Activated naive CD4-positive, alpha-beta T cell (primary cell): ENCODE measurements at places on chromosomes 3 and 15.

DNA sequence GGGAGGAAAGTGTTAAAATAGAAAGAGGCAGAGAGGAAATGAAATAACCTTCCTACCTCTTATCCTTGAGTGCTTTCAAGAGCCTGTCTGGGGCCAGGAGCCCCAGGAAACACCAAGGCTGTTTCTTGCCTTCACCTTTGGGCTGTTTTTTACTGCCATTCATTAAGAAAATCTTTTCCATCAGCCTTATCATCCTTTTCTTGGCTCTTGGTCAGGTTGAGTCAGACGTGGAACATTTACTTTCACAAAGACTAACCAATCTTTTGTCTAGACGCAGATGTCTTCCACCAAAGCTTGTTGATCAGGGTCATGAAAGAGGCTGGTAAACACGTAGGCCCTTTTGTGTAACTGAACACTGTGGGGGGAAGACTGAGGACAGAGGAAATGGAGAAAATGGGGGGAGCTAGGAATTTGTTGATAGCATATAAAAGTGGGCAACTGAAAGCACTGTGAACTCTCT lies 151.0 kb upstream of the THBS1 start:
- no peak for DNase-seq

- DNase-seq: no peak
These were observed 296.1 kb downstream of the VPS13C start for GRCh38 chr15:61764141-61764540.

DNA sequence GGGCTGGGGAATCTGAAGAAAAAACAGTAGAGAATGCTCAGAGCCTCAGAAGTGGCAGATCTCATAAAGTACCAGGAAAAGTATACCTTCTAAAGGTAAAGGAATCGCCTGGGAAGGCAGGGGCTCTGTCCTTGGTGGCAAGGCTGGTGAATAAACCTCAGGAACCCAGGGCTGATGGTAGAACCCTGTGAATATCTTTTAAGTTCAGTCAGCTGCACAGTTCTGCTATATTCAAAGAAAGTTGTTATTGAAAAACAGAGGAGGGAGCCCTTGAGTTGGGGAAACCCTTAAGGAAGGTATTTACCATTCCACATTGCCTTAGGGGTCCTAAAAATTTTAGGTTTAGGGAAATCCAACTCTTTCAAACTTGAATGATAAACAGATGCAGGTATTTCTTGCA lies 31.2 kb downstream of the ZPLD1 start:
- DNase-seq: no peak

GRCh38 chr3:192237992-192238608 lies 489.2 kb downstream of the FGF12 start:
- DNase-seq: no peak

DNA sequence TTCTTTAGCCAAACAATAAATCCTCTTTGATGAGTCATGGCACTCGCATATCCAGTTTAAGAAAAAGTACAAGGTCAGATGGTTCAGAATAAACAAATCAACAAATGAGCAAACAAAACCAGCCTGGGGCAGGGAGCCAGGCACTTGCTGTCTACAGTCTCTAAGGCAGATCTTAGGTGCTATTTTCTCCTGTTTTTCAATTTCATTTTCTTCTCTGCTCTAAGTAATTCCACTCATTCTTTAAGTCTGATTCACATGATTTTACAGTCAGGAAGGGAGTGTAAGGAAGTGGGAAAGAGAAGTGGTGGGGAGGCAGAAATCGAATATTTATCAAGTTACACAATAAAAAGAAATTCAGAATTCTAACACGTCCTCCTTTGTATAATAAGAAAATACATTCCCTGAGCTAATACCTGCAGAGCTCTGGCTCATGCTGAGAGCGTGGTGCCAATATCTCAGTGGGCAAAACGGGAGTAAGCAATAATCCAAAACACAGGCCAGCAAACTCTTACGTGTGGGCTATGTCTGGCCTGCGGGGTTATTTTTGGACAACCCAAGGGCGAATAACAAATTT lies 298.6 kb downstream of the ADAMTS17 start:
- DNase-seq: no peak

DNA sequence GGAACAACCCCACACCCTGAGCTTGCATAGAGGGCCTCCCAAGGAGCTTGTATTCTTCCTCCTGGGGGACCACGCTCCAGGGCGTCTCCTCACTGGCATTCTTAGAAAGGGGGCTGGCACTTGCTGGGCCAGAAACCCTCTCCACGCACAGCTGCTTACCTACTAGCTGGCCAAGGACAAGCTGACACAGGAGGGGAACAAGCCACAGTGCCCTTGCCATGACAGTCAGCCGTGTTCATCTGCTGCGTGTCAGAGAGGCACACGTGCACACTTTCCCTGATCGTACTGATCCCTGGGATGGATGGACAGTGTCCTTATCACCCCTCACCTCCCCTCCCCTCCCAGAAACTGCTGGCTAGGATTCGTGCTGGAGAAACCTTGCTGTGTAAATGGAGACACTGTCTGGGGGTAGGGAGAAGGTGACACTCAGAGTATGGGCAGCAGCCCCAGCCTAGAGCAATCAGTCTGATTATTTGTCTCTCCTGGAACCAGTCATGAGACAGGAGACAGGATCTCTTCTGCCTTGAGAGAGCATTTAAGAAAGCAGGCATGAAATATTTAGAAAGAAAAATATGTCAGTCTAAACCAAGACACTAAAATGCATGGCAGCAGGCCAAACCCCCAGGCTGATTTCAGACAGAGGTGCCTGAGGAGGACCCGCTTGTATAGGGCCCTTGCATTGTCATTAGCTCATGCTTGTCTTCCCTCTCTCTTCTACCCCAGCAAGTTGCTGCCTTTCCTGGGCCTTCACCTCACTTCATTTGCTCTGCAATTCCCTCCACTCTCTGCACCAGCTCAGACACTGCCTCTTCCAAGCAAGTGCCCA lies 311.8 kb upstream of the TRIM42 start:
- no peak for DNase-seq

DNA sequence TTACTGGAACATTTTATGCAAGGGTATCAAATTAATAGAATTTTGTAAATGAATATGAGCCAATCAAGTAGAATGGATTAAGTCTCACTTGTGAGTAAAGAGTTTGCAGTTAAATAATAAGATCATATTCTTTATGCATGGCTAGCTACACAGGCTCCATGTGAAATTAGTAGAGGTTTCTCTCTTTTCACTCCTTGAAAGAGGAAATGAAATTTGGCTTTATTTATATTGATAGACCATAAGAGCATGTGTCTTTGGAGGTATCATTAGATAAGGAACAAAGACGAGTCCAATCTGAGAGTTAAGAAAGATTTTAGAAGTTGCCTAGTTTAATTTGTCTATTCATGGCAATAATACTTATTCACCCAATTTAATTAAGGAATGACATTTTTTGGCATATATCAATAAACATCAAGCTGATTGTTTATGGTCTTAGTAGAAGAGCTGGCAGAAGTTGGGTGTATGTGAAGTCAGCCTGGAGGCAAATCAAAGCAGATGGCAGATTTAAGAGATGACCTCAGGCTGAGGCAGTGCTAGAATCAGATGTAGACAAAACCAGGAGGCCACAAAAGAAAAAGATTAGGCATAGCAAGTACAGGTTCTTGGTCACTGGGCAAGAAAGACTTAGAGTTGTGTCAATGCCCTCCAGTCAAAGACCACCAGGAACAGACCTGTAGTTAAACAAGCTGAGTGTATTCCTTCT lies 406.5 kb upstream of the ARHGEF26 start:
- DNase-seq: no peak

- DNase-seq: no peak
These were observed 869 bp upstream of the TSC22D2 start for GRCh38 chr3:150407051-150407807.

DNA sequence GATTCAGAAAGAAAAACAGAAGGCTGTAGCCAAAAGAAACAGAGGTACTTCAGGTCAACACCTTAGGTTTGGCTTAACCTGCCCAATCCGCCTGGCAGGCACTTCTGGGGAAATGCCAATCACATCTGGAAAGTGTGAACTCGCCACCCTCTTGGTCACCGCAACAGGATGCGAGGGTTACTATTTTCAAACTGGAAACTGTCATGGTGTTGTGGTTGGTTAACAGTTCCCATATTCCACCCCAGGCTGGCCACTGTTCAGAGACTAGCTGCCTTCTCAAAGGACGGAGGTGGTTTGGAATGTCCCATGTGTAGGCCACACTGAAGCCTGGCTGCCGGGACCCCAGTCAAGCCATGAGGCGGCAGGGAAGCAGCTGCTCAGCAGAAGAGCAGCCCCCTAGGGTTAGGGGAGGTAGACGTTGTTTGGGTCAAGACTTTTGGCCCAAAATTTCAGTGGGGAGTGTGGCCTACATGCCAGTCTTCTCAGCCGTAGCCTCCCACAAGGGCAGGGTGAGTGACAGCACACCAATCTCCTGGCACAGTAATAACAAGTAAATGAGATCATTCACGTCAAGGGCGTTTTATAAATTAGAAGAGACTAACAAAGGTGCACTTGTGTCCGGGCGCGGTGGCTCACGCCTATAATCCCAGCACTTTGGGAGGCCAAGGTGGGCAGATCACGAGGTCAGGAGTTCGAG lies 54.6 kb downstream of the UMPS start:
- no peak for DNase-seq

DNA sequence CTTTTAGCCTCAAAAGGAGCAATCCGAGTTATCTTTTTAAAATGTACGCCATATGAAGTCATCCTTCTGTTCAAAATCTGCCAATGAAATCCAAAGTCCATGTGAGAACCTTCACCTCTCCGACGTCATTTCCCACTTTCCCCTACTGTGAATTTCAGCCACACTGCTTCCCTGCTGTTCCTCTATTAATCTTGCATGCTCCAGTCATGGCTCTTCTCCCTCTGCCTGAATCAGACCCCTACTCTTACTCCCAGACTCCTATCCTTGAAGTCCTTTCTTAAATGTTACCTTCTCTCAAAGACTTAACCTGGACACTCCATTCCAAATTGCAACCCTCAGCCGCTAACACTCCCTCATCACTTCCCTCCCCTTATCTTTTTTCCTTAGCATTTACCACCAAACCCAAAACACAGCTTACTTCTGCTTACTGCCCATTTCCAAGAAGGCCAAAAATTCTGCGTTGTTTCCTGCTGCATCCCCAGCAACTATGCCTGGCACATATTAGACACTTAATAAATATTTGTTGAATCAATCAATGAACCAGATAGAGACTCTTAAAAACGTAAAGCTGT lies 1.2 kb downstream of the NKIRAS1 start:
- DNase-seq: no peak

GRCh38 chr15:62719316-62719715 lies 323.2 kb upstream of the TPM1 start:
- DNase-seq: no peak

- no peak for DNase-seq
These were observed 48.2 kb downstream of the TNIK start for GRCh38 chr3:171412054-171412453.

DNA sequence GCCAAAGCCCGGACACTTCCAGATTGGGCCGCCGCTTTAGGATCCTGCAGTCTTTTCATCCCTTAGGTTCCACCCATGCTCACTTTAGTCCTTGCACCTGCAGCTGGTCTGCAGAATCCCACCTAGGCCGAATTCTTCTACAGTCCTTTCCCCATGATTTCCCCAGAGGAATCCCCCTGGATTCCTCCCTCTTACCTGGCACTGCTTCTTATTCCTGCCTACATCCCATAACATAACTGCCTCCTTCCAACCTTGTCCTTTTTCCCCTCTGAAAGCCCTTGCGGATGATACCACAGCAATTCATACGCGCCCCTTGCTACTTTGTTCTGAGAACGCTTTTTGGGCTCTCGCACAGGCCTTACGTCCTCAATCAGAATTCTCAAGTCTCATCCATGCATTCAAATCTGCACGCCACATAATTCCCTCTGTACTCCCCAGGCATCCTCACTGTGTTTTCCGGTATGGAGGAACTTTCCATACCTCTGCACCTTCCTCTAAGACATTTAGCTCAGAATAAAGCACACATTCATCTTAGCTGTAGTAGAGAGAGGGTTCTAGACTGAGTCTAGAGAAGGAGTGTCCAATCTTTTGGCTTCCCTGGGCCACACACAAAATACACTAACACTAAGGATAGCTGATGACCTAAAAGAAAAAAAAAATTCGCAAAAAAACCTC lies 619 bp downstream of the EIF2AK4 start:
- DNase-seq: no peak

GRCh38 chr15:101675015-101675414 lies 22.8 kb upstream of the TM2D3 start:
- no peak for DNase-seq

DNA sequence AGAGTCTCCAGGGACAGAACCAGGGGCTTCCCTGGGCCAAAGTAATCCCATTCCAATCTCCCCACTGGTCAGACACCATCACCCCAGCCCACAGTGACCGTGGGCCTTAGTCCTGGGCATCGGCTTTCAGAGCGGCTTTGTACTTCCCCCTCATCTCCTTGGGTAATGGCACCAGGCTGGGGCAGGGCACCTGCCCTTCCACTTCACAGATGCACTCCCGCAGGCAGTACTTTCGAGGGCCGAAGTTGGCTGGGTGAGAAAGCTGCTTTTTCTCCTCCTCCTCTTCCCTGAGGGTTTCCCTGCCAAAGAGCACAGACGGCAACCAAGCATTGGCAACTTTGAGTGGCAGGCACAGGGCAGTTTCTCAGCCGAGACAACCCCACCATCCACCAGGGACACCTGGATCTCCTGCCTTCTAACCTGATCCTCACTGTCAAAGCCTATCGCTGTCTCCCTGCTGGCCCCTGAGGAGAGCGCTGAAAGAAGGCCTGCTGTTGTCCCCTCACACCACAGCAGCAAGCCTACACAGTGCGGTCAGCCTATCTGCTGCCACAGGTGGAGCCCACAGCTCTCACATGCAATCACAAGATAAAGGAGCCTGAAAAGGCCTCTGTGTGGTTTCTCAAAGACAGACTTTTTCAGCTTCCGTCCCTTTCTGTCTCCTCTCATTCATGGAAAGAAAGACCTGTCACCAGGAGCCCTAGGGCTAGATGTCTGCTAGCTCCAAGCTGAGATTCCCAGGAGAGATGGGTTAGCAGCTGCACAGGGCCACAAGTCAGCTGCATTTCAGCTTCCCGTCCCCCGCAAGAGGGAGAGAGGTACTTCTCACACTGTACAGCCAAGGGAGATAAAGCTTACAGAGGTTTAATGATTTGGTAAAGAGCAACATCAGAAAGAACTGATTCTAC lies 12.5 kb downstream of the MRPS25 start:
- no peak for DNase-seq

GRCh38 chr3:64291345-64291744 lies 66.1 kb upstream of the PRICKLE2 start:
- DNase-seq: no peak

GRCh38 chr15:74802290-74802689 lies 10.3 kb upstream of the LMAN1L start:
- DNase-seq: no peak

DNA sequence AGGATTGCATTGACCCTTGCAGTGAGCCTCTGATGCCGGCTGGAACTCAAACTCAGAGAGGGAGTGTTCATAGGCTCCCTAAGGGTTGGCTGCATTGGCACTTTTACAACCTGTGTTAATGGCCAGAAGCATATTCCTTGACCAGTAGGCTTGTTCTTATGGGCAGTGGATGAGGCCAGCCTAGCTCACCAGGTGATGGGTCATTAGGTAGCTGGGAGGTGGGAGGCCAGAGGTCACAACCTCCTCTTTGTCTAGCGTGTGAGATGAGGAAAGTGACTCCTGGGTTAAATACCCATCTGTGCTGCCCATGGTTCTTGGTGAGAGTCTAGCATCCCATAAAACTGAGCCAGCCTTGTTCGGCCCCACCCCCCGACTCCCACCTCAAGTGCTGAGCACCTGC lies 275.7 kb upstream of the CTNNB1 start:
- DNase-seq: no peak

GRCh38 chr3:20190991-20191390 lies 5.0 kb upstream of the SGO1 start:
- no peak for DNase-seq

- no peak for DNase-seq
These were observed 20.1 kb upstream of the UBE2E2 start for GRCh38 chr3:23182996-23183513.
